Omental fat pad (tissue), 4 donors: ENCODE measurements at places on chromosomes 7 and 10.

DNA sequence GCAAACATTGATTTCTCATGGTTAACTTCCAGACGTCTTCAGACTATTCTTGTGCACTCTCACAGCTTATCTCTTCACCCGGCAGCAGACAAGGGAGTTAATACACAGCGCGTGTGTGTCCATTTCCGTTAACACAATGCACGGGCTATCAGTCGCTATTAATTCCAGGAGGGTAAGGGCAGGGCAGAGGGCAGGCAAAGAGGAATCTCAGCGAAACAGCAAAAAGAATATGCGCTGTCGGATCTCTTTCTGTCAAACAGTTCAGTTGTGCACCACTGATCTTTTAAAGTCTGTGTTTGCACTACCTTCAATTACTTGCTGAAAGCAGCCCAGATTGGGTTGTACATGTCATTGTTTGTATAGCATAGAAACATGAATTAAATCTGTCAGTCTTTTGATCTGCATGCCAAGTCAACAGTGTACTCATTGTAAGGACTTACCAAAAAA, 41.1 kb upstream of the CABCOCO1 start:
- no peak for DNase-seq

GRCh38 chr7:47579458-47579857, 2.5 kb downstream of the TNS3 start:
- no peak for DNase-seq

DNA sequence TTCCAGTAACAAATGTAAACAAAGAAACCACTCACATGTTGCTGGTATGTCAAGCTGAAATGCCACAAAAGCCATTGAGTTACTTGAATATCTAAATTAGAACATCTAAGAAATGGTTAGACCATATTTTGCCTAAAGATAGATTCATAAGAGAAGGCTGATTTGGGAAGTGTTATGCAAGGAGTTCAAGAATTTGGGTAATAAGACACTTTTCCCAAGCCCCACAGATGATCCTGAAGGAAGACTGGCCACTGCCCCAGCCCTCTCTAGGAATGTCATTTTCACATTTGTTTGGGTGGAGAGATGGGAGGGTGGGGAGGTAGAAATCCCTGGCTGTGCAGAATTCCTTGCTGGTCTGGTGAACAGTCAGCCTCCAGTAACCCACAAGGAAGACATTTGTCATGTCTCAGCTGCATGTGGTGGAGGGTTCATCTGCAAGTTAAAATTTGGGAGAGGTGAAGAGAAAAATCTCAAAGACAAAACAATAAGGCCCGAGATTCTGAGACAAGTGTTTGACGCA, 427.2 kb upstream of the KLF6 start:
- DNase-seq: no peak

- no peak for DNase-seq
Observed at GRCh38 chr7:149529136-149529718, 31.6 kb upstream of the ZNF746 start.

GRCh38 chr7:75984130-75985008, 10.0 kb downstream of the TMEM120A start:
- no peak for DNase-seq

GRCh38 chr10:91289305-91289704, 68.8 kb downstream of the PCGF5 start:
- DNase-seq: no peak

DNA sequence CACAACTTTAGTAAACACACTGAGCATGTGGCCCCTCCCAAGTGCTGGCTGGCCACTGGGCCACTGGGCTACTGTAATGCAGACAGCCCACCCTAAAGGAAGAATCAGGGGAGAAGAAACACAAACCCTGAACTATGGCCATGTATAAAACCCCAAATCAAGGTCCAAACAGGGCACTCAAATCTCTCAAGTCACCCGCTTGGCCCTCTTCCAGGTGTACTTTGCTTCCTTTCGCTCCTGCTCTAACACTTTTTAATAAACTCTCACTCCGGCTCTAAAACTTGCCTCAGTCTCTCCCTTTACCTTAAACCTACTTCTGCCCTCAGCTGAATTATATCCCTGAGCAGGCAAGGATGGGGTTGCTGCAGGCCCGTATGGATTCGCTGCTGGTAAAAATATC, 72.6 kb downstream of the TPK1 start:
- DNase-seq: no peak

DNA sequence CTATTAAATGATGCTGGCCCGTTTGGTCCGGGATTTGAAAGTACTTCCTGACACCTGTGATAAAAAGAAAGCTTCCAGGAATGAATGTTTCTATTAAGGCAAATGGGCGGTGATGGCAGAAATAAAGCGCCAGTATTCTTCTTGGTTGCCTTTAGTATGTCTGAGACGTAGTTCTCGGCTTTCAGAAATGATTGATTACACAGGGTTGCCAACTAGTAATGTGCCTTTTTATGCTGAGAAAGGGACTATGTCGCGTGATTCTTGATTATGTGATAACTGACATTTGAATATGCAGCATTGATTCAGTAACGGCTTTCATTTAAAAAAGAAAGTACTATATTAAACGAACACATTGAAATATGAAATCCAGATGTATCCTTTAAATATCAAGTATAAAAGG, 13.9 kb downstream of the ZRANB1 start:
- DNase-seq: no peak

DNA sequence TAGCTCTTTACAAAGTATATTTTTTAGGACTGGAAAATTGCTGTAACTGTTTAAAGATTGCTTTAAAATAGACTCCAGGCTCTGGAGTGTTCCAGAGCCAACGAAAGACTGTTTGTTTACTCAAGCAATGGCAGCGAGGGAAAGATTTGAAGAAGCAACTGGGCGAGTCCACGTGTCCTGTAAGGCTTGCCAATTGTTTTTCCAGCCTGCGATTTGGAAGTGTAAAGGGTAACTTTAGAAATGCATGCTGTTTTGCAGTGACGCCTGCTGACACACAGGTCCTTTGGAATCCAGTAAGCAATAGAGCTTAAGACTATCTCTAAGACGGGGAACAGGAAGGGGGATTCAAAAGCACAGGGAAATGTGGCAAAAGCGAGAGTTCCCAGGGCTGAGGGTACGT, 55.8 kb downstream of the TACC2 start:
- DNase-seq: no peak

- no peak for DNase-seq
Observed at GRCh38 chr7:74252893-74253292, 1.3 kb downstream of the RFC2 start.

- DNase-seq: no peak
Observed at GRCh38 chr7:131279044-131279443, 48.6 kb upstream of the MKLN1 start.

GRCh38 chr10:96038476-96039387, 4.7 kb upstream of the CCNJ start:
- DNase-seq: no peak

- no peak for DNase-seq
Observed at GRCh38 chr7:101218236-101219125, 516 bp downstream of the ZNHIT1 start.

- DNase-seq: no peak
Observed at GRCh38 chr7:71695186-71695585, 563.2 kb downstream of the GALNT17 start.

DNA sequence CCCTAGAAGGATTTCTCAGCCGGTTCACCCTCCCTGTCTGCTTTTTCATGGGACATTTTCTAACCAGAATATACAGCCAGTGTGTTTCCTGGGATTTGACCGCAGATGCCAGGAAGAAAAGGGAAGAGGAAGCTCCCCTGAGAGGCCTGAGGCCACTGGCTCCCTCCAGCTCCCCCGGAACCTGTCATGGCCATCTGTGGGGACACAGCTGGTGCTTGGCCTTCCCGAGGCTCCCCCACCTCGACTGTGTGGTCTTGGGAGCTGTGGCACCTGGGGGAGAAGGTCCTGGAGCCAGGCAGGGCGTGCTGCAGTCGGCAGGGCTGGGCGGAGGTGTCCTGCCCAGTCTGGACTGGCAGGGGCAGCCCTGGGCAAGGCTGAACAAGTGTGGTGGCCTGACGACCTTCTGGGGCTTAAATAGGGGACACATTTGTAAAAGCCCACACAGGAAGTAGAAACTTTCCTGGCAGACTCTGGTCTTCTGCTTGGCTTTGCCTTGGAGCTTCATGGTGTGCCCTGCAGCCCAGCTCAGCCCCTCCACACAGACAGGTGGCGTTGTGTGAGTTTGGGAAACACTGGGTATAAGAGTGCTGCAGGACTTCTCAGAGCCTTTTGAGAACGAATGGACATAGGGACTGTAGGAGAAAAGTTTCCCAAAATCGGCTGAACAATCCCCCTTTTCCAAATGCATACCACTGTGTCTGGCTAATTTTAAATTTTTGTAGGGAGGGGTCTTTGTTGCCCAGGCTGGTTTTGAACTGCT, 6.8 kb downstream of the BRI3 start:
- no peak for DNase-seq

GRCh38 chr7:101163279-101164070, 1.9 kb downstream of the VGF start:
- DNase-seq: no peak

GRCh38 chr10:65396997-65397396, 1528.8 kb upstream of the LRRTM3 start:
- DNase-seq: no peak

DNA sequence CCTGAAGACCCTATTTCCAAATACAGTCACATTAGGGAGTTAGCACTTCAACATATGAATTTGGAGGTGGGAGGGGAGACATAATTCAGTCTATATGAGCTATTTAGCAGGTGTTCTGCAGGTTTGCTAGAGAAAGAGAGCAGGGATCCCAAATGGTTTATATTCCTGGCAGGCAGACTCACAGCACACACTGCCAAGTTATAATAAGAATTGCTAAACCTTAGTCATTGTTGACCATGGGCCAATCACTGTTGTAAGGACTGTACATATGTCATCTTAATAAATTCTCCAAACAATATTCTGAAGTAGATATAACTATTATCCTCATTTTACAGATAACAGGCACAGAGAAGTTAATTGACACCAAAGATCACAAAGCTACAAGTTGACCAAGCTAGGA, 1.5 kb upstream of the CCDC3 start:
- DNase-seq: no peak

GRCh38 chr10:60661637-60662036, 116.6 kb upstream of the CDK1 start:
- DNase-seq: no peak

GRCh38 chr10:99521765-99522469, 10.8 kb upstream of the NKX2-3 start:
- no peak for DNase-seq

DNA sequence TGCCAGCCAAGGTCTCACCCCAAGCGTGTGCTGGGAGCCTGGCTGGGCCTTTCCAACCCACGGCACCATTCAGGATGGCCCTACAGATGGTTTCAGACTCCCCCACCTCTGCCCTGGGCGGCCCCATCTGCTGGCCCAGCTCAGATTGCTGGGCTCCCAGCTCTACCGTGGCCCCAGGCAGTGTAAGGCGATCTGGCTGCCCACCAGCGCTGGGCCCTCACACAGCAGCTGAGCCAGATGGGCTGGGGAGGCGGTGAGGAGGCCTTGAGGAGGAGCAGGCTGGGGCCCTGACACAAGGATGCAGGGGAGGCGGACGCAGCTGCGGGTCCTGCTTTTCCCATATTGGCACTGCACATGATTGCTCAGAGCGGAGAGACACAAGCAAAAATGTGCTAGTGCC, 162.8 kb downstream of the NRF1 start:
- no peak for DNase-seq

DNA sequence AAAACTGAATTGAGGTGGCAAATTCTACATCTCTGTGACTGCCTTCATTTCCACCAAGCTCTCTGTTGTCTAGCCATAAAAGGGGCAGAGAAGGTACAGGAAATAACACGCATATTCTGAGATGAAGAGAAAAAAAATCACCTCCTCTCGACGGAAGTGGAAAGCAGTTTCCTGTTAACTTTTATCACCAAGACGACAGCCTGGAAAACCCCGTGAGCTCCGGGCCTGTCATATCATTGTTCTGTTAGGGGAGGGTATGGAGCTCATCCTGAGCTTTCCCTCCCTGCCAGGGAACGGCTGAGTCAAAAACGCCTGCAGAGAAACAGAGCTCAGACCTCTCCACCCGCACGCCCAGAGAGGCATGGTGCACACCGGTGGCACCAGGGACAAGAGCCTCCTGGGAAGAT, 200.3 kb downstream of the PRPF18 start:
- DNase-seq: no peak

DNA sequence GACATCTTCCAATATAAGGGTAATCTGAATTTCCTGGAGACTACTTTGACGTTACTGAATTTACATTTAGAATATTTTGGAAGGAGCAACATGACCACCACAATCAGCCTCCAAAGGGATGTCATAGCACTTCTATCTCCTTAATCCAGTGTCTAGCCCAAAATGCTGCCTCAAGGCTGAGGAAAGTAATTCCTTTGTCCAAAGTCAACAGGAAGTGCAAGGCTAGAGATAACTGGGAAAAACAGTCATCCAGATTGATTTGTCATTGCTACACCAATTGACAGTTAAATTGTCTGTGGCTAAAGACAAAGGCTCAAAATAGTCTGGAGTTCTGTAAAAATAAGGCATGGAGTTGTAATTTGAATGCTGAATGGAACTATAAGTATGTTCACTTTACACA, 3.9 kb upstream of the TFPI2 start:
- no peak for DNase-seq

- no peak for DNase-seq
Observed at GRCh38 chr7:2645274-2645868, 13.6 kb downstream of the TTYH3 start.

DNA sequence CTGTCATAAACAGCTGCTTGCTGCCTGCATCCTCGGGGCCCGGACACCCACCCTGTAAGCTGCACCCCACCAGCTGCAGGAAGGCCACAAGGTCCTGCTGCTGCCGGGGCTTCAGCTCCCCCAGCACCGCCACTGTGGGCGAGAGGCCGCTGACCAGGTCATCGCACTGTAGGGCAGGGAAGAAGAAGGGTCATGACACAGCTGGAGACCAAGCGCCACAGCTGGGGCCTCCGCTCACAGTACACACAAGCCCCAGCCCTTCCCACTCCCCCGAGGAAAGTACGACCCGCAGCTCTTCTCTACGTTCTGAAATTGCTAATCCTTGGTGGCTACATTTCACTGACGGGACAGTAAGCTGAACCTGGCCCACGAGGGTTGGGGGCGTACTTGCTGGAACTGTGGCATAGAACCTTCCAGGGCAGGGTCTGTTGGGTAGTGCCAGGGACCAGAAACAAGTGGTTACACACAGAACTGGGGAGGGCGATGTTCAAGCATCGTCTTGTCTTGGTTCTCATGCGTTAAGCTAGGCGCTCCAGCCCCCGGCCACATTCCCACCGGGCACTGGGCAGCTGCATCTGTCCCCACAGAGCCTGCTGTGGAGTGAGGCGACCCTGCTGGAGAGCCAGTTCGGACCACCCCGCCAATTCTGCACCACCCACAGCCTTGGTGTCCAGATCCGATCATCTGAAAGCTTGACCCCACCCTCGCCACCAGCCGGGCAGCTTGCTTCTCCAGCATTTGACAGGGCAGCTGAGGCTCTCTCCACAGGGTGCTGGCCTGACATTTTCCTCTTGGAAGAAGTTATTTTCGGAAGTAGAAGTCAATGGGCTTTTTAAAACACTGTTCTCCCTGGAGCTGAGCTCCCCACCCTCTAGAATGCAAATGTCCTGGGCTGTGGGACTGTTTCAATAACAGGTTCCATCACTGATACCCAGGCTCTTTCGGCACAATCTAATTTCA, 50.8 kb downstream of the GSDME start:
- DNase-seq: no peak
